ENCODE measurements at places on chromosomes 13 and 19. TPM values are rescaled to one million over a fixed set of nuclear protein-coding genes. Genes with fewer than 3 reads are reported as not detected.
A peak's percentile ranks its signal among the peaks of the same experiment; 100 is the strongest.

DNA sequence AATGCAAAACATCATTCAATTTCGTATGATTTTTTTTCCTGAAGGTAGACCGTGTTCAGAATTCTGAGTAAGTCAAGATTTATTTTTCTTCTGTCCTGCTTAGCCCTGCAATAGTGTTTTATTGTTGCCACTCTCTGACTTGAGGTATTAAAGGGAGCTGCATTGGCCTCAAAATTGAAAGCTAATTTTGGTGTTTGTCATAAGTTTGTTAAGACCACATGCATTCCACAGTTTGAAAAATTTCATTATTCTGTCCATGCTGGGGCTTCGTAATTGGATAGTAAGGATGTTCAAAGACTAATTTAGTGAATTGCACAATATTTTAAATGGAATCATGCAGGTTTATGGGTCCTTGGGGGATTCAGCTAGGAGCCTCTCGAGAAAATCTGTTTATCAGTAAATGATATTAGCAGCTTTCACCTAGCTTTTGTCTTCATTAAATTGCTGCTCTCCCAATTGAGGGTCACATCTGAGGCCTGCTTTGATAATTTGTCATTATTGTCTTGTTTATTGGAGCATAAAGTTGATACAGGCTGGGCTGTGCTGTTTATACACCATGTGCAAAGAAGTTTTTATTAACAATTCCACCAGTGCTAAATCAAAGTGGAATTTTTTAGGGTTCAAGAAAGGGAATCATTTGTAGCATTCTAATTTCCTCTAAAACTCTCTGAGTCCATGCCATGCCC lies 339.8 kb upstream of the OBI1 start:
- DNase-seq: no peak

DNA sequence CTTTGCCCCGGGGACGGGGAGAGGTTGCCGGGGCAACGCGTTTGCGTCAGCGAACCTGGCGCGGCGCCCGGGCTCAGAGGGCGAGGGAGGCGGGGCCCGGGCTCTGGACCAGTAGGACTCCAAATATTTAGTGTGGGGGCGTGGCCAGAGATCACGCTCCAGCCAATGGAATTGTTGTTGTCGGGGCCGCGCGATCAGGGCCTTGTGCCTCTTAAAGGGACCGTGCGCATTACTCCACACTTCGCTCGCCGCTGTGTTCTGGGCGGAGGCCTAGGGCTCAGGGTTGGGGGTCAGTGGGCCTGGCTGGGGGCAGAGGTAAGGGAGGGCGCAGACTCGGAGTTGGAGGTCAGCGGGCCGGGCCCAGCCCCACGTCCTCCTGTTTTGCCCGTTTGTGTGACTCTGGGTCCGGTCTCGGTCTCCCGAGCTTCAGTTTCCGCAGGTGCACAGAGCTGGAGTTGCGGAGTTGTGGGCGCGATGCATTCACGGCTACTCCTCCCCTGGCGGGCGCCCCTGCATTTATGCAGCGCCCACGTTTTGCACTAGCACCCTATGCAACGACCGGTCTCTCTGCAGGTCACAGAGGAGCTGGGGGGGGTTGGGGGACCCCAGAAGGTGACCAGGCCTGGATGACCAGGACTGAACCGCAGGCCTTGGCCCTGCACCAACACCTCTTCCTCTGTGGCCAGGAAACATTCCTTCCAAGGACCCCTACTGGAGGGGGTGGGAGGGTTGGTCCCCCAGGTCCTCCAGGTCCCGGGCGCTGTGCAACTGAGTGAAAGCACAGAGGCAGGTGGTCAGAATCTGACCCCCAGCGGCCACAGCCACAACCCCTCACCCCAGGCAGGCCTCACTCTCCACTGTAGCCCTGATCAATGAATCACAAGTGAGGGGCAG lies 10.7 kb upstream of the MKNK2 start:
- DNase-seq: peak; percentile 97

GRCh38 chr19:55493645-55494171 lies 5.5 kb downstream of the SSC5D start:
- DNase-seq: no peak

DNA sequence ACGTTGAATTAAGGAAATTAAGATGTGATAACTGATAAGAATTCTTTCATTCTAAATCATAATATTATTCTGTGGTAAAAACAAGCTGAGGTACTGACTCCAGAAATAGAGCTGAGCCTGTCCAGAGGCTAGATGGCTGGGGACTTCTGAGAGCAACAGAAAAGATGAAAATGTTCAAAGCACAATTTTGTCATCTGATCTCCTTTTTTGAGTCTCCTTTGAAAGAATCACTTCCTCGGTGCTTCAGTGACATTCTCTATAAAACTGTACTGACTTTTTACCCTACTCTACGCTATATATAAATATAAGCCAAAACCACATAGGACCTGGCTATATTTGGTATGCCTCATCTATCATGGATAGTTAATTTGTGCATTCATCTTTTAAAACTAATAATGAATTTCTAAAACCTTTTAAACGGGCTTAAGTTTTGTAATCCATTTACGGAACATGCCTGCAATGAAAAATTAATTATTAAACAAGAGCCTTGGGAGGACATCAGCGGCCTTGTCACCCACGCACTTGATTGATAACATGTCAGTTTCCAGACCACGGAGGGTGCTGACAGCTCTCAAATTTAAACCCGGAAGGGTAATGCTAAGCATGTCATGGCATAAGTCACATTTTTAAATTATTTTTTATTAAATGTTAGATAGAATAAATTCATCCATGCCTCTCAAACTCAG lies 235.5 kb downstream of the PCDH9 start:
- DNase-seq: no peak

DNA sequence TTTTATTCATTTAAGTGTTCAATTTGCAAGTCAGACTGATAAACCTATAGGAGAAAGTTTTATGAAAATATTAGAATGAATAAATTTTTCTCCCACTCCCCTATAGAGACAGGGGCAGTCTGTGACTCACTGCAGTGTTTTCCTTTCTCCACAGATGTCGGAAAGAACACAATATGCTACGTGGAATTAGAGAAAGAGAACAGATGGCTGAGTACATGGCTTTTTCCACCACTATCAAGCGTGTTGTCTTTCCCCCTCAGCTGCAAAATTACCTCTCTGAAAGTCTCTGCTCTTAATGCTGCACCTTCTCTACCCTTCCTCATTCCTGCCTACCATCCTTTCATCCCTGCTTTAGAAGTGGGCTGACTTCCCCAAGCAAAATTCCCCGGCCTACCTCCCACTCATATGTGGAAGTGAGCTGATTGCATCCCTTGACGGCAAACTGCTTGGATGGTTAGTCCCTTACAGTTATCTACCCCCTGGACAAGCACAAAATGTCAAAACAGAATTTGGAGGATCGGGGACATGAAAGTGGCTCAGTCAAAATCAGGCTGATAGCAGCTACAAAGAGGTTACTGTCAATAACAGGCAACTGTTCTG lies 30.0 kb downstream of the FLT1 start:
- DNase-seq: no peak

- DNase-seq: peak; percentile 97
These were observed 12.6 kb downstream of the XRCC1 start for GRCh38 chr19:43562698-43563241.

DNA sequence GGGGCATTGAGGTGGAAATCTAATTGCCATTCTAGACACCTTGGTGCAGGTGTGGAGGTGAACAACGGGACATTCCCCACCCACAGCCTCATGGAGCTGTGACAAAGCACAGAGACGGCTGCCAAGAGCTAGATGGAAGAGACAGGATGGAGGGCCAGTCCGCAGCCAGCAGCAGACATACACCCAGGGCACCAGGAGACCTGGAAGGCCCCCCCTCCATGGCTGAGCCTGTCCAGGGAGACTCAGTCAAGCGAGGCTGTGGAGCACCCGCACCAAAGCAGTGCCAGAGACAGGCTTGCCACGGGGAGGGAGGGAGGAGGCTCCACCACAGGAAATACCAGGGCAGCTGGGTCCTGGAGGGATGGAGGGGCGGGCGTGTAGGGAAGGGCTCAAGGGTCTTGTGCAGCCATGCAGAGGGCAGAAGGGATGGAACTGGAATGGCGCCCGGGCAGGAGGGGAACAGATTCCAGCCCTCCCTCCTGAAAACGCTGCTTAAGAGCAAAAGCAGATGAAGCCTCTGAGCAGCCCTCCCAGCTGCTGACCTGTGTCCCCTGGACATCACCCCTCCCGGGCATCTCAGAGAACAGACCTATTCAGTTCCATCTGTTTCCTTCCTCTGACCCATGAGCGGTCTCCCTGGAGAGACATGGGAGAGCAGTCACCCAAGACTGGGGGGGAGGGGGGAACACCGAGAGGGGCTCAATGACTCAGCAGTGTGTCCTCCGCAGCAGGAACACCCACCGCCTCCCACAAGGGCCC lies 14.4 kb downstream of the EPS15L1 start:
- DNase-seq: peak; percentile 77

DNA sequence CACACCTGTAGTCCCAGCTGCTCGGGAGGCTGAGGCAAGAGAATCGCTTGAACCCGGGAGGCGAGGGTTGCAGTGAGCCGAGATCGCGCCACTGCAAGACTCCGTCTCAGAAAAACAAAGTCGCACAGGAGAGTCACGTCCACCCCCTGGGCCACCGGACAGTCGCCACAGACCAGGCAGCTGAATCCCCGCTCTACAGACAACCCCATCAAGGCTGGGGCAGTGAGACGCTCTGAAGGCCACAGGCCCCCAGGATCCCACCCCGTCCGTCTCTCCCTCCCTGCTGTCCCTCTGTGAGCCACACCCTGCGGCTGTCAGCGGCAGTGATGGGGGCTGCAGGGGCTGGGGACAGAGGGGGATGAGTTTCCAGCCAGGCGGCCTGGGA lies 15.5 kb upstream of the PTBP1 start:
- DNase-seq: no peak

DNA sequence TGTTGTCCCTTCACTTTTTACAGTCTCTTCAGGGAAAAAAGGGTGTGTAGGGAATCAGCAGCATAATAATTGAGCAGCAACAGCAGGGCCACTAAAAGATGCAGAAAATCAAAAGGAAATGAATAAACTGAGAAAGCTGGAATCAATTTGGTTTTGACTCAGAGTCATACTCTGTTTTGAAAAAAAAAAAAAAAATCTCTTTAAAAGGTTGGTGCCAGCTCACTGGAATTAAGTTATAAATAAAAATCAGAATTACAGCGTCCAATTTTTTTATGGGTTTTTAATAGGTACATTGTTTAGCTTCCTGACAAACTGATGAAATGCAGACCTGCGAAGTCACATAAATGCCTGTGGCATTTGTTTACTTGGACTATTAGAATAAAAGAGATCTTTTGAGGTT lies 231.9 kb downstream of the COG6 start:
- no peak for DNase-seq

DNA sequence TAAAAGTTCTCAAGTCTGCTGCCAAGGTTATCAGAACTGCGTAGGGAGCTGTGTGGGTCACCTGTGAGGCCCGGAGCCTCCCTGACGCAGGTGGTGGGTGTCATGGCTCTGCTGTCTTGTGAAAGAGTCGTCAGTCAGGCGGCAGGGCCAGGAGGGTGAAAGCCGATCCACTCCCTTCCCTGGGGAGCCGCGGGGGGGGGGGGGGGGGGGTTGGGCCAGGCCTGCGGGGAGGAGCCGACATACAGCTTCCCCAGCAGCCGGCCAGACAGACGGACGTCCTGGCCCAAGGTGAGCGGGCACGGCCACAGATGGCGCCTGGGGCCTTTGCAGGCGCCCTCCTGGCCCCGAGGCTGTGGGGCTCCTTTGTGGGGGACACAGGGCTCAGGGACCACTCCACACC lies 12.4 kb downstream of the SBNO2 start:
- no peak for DNase-seq

DNA sequence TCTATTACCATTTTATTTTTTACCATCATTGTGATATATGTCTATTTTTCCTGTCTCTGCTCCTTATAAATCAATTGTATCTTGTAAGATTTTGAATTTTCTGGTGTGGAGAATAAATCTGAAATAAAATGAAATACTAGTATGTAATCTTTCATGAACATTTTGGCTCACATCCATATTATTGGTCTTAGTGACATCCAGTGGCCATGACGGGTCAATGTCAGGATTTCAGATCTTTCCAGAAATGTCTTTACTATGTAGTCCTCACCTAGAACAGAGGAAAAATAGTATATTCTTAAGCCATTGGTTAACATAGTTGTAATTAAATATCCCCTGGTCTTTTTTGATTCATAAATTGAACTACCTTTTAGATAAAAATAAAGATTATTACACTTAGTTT lies 109.8 kb upstream of the GPC6 start:
- DNase-seq: peak; percentile 36

DNA sequence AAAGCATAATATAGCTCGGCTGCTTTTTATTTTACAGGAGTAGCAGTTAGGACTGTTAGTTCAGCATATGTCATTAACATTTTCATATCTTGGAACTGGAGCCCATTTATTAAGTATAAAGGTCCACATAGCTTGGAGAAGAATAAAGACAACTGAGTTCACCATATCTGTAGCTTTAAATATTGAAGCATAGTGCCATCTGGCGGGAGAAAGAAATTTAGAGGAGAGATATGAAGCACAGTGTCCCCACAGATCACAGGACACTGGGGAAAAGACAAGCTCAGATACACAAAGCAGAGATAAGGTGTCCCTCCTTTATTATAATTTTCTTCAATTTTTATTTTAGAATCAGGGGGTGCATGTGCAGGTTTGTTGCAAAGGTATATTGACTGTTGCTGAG lies 104.7 kb upstream of the FREM2 start:
- DNase-seq: peak; percentile 36

DNA sequence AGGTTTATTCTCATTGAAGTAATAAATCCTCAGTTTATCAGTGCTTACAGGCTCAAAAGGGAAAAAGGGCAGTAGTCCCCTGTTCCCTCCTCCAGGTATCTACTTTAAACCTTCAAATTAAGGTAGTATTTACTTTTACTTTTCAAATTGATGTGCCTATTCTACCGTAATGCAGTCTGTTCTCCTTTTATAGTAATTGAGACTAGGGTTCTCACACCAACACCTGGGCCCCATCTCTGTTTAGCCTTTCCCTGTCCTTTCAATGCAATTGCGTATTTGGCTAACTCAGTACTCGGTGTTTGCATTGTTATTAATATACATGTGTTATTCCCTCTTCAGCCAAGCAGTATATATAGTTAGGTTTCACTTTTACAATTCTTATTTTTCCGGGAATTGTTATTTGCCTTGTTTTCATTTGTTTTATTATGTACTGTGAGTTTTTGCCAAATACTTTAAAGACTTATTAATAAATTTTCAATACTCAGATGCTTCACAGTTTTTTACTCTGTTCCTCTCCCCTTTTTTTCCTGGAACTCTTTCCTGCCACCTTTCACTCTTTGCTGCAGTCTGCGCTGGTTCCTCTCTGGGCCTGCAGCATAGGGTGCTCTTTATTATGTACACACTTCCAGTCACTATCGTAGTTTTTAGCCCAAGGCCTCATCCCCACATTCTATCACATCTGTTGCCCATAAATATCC lies 30.3 kb downstream of the USPL1 start:
- DNase-seq: no peak

- no peak for DNase-seq
These were observed 110.8 kb upstream of the C1QTNF9B start for GRCh38 chr13:24007979-24008620.

GRCh38 chr13:73467125-73467524 lies 408.3 kb downstream of the KLF5 start:
- DNase-seq: no peak

Gene ERICH4
- total RNA-seq: not detected

Gene CCDC70
- not detected for total RNA-seq

Gene LMTK3
- 0.06 TPM for total RNA-seq

Gene PTH2
- not detected for total RNA-seq

Gene SIGLEC7
- not detected for total RNA-seq

Gene CGB1
- not detected for total RNA-seq

Gene FARP1
- total RNA-seq: 12.4 TPM

Gene PIBF1
- 15.6 TPM for total RNA-seq

Gene LDLR
- 48.3 TPM for total RNA-seq

Gene GJA3
- total RNA-seq: 0.40 TPM

Data from LHCN-M2 (cell line).